Activated CD4-positive, alpha-beta T cell treated with anti-CD3 and anti-CD28 coated beads for 36 hours (primary cell): ENCODE measurements at places on chromosomes 3 and 15. TPM values are rescaled to one million over a fixed set of nuclear protein-coding genes. Genes with fewer than 3 reads are reported as not detected.
A peak's percentile ranks its signal among the peaks of the same experiment; 100 is the strongest.

The TMC3 gene
- total RNA-seq, result not detected

The CNTN3 gene
- not detected for total RNA-seq

The SLC28A2 gene
- total RNA-seq, result not detected

GRCh38 chr3:14418296-14419250 is 16.2 kb downstream of the SLC6A6 start:
- H3K36me3 ChIP-seq, result peaks cover 15% of the 10 kb centered on the region
- no peak overlapping the region for H3K27ac ChIP-seq
- H3K27me3 ChIP-seq, result no peaks in the 10 kb centered on the region

- peak; percentile 56 for DNase-seq
- H3K4me1 ChIP-seq, result peaks cover 8% of the 10 kb centered on the region
- peak overlapping the region; percentile 74 for H3K4me3 ChIP-seq
- H3K36me3 ChIP-seq, result no peaks in the 10 kb centered on the region
- H3K27ac ChIP-seq, result no peak overlapping the region
- H3K27me3 ChIP-seq, result peaks cover 57% of the 10 kb centered on the region
Observed at GRCh38 chr3:185823078-185824044, 1.5 kb downstream of the IGF2BP2 start.

GRCh38 chr15:38648121-38648843 is 83.7 kb upstream of the RASGRP1 start:
- H3K4me1 ChIP-seq, result peaks cover 75% of the 10 kb centered on the region
- no peaks in the 10 kb centered on the region for H3K27me3 ChIP-seq
- H3K36me3 ChIP-seq, result peaks cover 2% of the 10 kb centered on the region
- H3K4me3 ChIP-seq, result no peak overlapping the region
- no peak for DNase-seq

DNA sequence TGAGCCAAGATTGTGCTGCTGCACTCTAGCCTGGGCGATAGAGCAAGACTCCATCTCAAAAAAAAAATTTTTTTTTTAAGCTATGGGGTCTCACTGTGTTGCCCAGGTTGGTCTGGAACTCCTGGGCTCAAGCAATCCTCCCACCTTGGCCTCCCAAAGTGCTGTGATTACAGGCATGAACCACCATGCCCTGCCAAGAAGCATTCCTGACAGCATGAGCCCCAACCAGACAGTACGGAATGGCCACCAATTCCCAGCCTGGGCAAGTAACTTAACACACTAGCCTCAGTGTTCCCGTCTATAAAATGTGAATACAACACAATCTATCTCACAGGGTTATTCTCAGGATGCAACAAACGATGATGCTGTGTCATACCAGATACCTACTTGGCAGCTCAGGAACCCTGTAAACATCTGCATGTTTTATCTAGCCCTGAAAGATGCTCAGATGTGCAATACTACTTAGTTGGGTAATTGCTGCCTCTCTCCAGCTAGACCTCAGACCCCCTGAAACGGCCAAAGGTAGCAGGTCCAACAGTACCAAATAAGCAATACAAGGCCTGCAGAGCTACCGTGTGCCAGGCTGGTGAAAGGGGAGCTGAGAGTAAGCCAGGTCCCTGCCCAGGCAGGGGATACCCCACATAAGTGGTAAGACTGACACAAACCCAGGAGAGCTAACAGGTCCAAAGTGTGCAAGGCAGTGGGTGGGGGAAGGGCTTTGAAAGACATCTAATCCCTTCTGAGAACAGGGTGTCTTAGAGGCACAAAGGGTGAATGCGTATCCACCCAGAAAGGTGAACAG is 1.9 kb downstream of the TKT start:
- H3K27ac ChIP-seq, result peak overlapping the region; percentile 42
- peaks cover 21% of the 10 kb centered on the region for H3K36me3 ChIP-seq
- DNase-seq, result peak; percentile 23
